ENCODE measurements at places on chromosomes 1 and 21.

DNA sequence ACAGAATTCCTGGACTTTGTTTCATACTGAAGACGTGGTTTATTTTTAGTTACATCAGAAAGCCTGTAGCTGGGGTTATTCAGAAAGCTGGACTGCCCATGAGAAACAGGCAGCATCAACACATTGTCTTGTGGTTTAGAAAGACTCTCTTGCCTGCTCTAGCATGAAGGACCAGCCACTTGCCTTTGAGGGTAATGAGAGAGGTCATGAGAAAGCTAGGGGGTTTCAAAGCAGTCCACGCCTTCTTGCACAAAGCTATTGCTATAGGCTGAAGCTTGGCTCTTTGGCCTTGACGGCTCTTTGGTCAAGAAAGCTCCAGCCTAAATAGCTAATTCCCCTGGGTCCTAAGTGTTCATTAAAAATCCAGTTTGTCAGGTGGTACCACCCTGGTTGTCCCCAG lies 208.1 kb downstream of the PRDM2 start:
- no peak for DNase-seq

DNA sequence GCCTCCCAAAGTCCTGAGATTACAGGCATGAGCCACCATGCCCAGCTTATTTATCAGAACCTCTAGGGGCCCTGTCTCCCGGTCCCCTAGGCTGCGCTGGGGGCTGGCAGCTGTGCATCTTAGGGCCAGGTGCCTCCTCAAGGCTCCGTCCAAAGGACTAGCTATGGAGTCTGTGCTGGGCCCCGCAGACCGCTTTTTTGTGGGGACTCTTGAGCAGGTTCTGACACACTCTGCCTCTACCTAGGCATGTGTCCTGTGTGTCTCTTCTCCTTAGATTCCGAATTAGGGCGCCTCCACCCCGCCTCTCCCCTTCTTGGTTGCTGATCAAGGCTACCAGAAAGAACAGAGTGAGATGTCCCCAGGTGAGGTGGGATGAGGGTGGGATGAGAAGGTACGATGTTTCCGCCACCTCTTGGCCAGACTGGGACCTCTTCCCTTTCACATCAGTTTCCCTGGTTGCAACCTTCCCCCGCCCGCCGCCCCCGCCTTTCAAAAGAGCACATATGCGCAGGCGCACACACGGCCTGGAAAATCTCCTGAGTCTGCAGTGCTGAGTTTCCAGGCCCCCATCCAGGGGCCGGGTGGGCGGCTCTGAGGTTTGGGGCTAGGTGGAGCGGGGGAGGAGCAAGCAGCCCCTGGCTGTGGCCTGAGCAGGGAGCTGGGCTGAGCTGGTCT lies 5.0 kb upstream of the PTPN7 start:
- peak; percentile 60 for DNase-seq

GRCh38 chr1:203870245-203870644 lies 8.8 kb downstream of the SNRPE start:
- DNase-seq, result no peak

- DNase-seq, result no peak
These were observed 306.2 kb downstream of the MATN1 start for GRCh38 chr1:30417001-30417700.

- peak; percentile 69 for DNase-seq
These were observed 1.4 kb upstream of the TNFRSF14 start for GRCh38 chr1:2554621-2555387.

GRCh38 chr1:53560581-53561502 lies 101.6 kb downstream of the DMRTB1 start:
- DNase-seq, result peak; percentile 21

GRCh38 chr1:96233422-96233821 lies 488.2 kb upstream of the PTBP2 start:
- no peak for DNase-seq

DNA sequence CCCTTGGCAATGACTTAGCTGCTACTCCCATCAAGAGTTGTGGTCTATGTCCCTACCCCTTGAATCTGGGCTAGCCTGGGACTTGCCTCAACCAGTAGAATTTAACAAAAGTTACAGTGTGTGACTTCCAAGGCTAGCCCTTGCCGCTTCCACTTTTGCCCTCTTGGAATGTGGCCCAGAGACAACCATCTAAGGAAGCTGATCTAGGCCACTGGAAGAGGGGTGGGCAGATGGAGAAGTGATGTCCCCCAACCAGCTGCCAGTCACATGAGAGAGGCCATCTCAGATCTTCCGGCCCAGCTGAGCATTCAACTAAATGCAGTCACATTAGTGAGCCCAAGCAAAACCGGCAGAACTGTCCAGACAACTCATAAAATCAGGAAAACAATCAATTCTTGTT lies 115.1 kb downstream of the TOMM20 start:
- no peak for DNase-seq

- no peak for DNase-seq
These were observed 31.0 kb upstream of the ACTL8 start for GRCh38 chr1:17724150-17724549.

GRCh38 chr21:46388896-46389295 lies 64.9 kb downstream of the PCNT start:
- DNase-seq, result no peak

GRCh38 chr1:9085306-9085940 lies 16.0 kb upstream of the SLC2A5 start:
- no peak for DNase-seq

DNA sequence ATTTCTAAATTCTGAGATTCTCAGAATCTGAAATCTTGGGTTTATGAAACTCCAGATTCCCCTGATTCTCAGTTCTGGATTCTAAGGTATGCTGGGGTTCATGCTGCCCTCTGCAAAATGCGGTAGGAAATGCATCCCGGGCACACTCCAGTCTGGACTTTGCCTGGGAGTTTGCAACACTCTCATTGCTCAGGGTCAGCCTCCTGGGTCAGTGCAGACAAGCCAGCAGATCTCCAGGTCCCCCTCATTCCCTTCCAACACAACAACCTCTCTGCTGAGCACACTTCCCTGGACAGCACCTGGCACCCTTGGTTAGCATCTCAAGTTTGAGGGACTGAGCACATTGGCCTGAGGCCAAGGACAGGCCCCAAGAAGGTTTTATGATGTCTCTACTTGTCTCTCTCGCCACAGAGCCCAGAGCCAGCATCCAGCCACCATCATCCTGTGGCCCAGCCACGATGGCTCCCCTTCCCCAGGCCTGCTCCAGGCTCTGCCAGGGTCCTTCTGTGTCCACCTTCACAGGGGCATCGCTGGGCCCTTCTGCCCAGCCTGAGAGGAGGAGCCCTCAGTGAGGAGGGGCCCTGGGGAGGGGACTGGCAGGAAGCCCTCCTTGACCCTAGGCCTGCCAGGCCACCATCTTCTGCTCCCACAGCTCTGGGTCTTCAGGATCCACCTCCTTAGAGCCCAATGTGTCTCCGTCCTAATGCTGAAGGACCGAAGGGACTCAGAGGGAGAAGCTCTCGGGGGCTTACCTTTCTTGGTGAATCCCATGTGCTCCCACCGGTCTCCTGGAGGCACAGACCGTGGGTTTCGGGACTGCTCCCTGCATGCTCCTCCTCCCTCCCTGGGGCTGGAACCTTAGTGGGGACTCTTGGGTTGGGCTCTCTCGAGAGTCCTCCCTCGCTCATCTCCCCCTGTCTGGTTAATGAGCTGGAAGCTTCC lies 550.7 kb downstream of the PTPRU start:
- peak; percentile 36 for DNase-seq

DNA sequence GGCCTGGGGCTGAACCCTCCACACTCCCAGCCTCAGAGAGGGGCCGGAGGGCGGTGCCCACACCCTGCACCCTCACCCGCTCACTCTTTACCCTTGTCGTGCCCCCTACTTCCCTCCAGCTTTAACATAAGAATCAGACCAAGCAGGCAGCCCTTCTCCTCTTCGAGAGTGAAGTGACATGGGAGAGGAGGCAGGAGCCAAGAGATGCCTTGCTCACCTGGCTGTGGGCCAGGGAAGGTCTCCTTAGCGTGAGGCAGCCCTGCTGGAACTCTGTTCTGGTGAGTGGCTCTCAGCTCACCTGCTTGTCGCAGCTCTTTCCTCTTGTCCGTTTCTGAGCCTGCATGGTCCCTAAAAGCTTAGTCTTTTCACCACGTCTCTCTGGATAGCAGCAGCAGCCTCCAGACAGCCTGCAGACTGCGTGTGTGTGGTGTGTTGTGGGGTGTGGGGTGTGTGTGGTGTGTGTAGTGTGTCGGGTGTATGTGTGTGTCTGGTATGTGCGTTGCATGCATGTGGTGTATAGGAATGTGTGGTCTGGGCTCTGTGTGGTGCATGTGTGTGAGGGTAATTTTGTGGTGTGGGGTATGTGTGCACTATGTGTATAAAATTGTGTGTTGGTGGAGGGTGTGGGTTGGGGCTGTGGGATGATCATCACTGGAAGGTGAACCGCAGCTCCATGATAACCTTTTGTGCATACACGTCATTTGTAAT lies 86.7 kb downstream of the CCDC185 start:
- peak; percentile 23 for DNase-seq

- DNase-seq, result no peak
These were observed 81.5 kb downstream of the RRAGC start for GRCh38 chr1:38778051-38778450.

DNA sequence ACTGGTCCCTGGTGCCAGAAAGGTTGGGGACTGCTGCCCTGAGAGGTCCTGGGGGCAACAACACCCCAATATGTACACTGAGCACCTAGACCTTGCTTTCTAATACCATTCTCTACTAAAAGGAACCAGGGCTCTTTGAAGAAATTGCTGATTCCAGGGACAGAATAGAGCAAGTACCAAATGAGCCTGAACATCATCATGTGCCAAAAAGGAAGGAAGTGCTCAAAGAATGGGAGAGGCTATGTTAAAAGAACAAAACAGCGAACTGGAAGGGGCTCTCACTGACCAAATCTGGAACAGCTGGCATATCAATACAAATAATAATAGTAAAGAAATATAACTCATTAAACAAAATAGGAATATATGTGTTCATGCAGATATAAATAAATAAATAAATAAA lies 50.8 kb downstream of the PIK3R3 start:
- DNase-seq, result no peak

DNA sequence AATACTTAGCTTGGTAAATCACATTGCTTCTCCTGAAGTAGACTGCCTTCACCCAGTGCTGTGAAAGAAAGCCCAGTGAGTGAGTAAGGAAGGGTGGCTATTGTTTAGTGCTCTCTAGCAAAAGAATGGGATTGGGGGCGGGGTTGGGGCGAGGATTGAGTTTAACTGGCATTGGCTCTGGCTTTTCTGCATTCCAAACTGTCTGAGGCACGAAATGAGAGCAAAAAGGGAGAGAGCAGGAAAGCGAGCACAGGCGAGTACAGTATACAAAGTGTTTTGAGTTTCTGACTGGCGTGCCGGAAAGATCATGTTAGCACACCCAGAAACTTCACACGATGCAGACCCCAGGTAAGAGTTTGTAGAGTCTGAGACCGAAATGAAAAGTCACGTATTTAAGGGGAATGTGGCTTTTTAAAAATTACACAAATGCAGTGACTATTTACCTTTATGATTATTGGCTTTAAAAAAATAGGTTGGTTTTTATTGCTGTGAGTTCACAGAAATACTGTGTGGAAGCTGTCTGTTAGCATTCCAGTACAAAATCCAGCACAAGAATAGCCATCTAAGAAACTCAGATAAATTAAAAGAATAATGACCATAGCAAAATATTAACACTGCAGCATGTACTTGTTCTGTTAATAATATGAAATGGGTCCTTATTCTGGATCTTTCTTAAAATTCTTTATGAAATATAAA lies 155.4 kb downstream of the CLEC20A start:
- peak; percentile 67 for DNase-seq

- DNase-seq, result no peak
These were observed 23.7 kb downstream of the IRF2BP2 start for GRCh38 chr1:234586304-234586703.

DNA sequence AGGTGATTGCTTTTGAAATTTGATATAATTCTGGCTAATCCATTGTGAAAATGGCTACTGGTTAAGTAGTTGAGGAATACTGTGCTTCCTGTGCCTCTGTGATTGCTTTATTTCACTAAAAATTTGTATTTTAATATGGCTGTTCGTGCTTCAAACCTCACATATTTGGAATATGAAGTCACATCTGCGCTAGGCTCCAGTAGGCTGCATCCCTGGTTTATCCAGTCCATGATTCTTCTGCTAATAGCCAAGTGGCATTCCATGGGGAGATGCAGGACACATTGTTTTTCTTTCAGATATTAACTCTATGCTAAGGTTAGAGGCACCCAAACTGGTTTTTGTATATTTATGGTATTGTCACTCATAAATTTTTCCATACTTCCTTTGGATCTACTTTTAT lies 25.9 kb downstream of the DNM3 start:
- DNase-seq, result no peak

GRCh38 chr1:185843297-185843869 lies 109.2 kb downstream of the HMCN1 start:
- DNase-seq, result no peak

GRCh38 chr1:92447033-92447681 lies 39.6 kb downstream of the GFI1 start:
- DNase-seq, result no peak

- no peak for DNase-seq
These were observed 39.6 kb upstream of the VN1R5 start for GRCh38 chr1:247216261-247216660.

Measured in right cardiac atrium (tissue), 5 donors.